ENCODE measurements at places on chromosomes 4 and X.

- DNase-seq: no peak
Observed at GRCh38 chrX:25016938-25017598, 1.3 kb upstream of the ARX start.

DNA sequence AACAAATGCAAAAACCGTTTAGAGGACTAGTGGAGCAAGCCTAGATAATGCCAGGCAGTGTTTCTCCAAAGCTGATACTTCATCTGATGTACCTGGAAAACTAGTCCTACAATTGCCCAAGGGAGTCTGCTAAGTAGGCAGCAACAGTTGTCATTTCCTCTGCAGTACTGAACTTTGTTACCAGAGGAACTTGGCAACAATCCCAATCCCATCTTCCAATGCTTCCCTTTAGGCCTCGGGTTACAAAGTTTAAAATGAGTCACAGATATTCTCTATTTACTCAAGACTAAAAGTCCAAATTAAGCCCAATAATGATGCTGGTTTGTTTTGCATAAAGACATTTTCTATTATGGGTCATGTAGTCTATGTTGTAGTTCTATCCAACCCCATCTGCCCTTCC is 120.0 kb upstream of the GLRA2 start:
- DNase-seq: no peak

DNA sequence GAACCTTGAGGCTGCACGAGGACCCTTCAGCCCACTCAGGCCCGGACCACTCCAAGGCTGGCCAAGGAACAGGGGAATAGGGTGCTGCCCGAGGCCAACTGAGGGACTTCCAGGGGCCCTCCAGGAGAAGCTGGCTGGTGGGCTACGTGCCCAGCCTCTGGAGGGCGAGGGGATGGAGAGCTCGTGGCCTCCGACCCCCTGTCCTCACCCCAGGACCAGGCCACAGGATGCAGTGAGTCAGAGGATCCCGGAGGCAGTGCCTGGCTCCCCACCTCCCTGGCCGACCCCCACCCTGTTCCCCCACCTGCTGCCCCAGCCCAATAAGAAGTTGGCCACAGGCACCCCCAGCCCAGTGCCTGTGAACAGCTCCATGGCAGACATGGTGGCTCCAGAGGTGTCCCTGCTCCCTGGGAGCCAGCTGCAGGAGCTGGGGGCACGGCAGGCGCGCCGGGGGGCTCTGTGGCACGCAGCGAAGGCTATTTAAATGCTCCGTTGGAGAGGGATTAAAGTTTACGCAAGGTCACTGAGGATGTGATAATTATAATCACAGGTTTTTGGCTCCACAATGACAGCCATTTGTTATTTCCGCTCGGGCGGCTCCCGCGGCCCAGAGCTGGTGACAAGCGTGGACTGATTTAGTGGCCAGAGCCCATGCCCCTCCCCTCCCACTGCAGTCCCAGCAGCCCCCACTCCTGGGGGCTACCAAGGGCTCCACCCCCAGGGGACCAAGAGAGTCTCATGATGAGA is 95.7 kb upstream of the NKX1-1 start:
- no peak for DNase-seq

GRCh38 chrX:46447384-46447783 is 97.8 kb downstream of the ZNF674 start:
- no peak for DNase-seq

- DNase-seq: no peak
Observed at GRCh38 chr4:123430501-123430900, 33.9 kb downstream of the SPRY1 start.

GRCh38 chr4:164108971-164109370 is 614.5 kb downstream of the TMA16 start:
- no peak for DNase-seq

- no peak for DNase-seq
Observed at GRCh38 chr4:102439236-102439614, 61.9 kb upstream of the NFKB1 start.

GRCh38 chr4:38190717-38191178 is 230.6 kb downstream of the PTTG2 start:
- no peak for DNase-seq

- no peak for DNase-seq
Observed at GRCh38 chr4:141455651-141456050, 180.7 kb upstream of the IL15 start.
